ENCODE measurements at places on chromosomes 3 and 15.

GRCh38 chr15:81097116-81097889 is 36.8 kb upstream of the CFAP161 start:
- no peak for DNase-seq

DNA sequence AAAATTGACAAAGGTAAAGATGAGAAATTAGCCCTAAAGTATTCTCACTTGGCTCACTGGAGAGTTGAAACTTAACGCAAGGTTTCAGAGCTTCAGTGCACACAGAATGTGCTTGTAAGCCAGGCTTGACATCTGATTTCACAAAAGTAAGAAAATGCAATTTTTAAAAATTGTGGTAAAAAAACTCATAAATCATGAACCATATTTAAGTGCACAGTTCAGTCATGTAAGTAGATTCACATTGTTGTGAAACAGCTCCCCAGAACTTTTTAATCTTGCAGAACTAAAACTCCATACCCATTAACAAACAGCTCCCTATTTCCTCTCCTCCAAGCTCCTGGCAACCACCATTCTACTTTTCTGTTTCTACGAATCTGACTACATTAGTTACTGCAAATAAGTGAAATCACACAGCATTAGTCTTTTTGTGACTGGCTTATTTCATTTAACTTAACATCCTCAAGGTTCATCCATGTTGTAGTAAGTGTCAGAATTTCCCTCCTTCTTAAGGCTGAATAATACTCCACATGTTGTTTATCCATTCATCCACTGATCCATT is 14.5 kb downstream of the RTP3 start:
- no peak for DNase-seq

DNA sequence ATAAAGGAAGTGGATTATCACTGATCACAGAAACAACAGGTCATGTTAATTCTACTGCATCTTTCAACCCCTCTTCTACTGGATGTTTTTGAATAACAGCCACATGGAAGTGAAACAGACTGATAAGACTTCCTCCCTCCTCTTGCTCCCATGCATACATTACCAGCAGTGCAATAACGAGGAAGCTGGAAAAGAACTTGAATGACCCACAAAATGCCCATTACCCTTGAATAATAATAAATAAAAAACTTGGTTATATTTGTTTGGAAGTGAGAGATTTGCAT is 51.6 kb downstream of the RARB start:
- DNase-seq: no peak

GRCh38 chr3:142315083-142315482 is 89.7 kb upstream of the GK5 start:
- no peak for DNase-seq

DNA sequence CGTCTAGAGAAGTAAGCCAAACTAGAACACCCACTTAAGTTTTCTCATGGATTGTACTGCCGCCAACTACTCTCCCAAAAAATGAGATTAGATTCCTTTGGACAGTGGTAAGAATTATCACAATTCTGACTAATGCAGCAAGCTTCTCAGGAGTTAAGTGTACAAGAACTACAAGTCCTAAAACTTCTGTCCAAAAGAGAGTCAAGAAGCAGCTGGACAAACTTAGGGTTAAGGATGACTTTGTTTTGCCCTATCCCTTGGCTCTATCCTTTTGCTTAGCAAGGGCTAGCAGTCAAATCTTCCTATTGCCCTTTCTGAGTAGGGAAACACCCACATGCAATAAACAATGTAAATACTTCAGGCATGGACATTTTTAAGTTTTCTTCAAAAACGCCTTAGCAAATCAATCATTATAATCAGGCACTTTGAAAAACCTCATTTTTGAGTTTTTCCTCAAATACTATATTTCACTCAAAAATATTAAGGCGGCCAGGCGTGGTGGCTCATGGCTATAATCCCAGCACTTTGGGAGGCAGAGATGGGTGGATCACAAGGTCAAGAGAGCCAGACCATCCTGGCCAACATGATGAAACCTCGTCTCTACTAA is 19.5 kb downstream of the RAF1 start:
- no peak for DNase-seq

GRCh38 chr15:64148168-64148567 is 3.4 kb upstream of the SNX22 start:
- no peak for DNase-seq

DNA sequence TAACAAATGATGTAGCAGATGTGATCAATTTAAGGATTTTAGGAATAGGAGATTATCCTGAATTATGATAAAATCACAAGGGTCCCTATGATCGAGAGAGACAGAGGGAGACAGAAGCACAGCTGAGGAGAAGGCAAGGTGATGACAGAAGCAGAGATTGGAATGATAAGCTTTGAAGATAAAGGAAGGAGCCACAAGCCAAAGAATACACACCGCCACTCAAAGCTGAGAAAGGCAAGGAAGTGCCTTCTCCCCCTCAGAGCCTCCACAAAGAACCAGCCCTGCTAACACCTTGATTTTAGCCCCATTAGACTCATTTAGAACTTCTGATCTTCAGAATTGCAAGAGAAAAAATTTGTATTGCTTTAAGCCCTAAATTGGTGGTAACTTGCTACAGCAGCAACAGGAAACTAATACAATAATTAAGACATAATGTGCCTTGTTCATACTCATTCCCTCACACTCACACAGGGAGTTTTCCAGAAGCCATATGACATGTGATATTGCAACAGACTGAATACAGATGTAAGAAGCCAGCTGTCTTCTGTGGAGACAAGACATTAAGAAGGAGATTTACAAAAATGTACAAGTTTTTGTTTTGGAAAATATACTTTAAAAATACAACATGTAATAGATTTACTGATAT is 38.2 kb downstream of the TRANK1 start:
- no peak for DNase-seq

GRCh38 chr15:49103002-49103401 is 52.4 kb downstream of the COPS2 start:
- no peak for DNase-seq

DNA sequence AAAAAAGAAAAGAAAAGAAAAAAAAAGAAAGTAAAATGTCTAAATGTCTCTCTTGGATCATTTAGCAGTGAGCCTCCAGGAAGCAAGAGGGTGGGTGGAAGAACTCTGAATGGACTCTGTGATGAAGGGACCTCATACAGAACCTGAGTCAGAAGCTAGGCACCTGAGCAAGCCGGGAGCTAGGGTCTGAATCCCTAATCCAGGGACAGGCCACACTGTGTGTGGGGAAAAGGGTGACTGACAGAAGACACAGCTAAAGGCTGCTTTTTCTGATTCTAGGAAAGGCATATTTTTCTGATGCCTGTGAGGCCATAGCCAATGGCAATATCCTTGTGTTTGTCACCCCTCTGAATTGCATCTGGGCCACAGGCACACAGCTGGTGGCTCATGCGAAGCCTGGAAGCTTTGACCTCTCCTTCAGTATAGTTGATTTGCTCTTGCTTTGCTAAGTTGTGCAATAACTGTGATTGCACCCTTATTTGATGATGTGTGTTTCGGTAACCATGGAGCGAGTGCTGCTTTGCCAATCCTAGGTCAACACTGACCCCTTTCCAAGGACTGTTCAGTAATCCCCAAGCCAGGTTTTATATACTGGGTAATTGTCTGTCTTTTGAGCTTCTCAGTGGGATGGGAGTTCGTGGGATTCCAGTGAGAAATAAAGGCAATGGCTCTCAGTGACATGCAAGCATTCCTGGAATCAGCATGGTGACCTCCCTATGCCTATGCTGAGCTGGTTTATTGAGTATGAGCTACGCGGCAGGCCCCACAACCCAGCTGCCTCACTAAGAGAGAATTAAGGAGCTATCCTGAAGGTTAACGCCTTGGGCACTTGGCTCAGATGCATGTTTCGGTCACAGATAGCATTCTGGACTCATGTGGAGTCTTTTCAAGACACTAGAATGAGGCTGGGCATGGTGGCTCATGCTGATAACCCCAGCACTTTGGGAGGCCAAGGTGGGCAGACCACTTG is 49.0 kb upstream of the OSBPL11 start:
- no peak for DNase-seq

- DNase-seq: no peak
These were observed 41.7 kb upstream of the LIMD1 start for GRCh38 chr3:45552794-45553371.

GRCh38 chr3:159910991-159911663 is 77.5 kb upstream of the IL12A start:
- no peak for DNase-seq

- no peak for DNase-seq
These were observed 83.5 kb downstream of the IGF1R start for GRCh38 chr15:98731712-98732450.

GRCh38 chr3:43999728-44000319 is 241.9 kb upstream of the TOPAZ1 start:
- DNase-seq: no peak

- no peak for DNase-seq
These were observed 534.6 kb upstream of the ROBO2 start for GRCh38 chr3:76505202-76505845.

GRCh38 chr3:45967724-45968123 is 24.5 kb downstream of the CXCR6 start:
- no peak for DNase-seq

DNA sequence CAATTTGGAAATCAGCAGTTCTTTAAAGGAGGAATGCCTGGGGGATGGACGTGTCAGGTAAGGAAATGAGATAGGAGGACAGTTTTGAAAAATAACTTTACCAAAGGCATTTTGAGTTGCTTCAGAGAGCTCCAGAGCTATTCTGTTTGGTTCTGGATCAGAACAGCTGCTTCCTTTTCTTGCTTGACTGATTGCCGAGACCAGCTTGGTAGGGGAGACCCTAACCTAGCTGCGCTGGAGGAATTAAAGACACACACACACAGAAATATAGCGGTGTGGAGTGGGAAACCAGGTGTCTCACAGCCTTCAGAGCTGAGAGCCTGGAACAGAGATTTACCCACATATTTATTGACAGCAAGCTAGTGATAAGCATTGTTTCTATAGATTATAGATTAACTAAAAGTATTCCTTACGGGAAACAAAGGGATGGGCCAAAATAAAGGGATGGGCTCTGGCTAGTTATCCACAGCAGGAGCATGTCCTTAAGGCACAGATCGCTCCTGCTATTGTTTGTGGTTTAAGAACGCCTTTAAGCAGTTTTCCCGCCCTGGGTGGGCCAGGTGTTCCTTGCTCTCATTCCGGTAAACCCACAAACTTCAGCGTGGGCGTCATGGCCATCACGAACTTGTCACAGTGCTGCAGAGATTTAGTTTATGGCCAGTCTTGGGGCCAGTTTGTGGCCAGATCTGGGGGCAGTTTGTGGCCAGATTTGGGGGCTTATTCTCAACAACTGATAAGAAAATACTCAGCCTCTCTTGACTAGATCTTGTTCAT is 556.0 kb downstream of the ROBO1 start:
- DNase-seq: no peak

DNA sequence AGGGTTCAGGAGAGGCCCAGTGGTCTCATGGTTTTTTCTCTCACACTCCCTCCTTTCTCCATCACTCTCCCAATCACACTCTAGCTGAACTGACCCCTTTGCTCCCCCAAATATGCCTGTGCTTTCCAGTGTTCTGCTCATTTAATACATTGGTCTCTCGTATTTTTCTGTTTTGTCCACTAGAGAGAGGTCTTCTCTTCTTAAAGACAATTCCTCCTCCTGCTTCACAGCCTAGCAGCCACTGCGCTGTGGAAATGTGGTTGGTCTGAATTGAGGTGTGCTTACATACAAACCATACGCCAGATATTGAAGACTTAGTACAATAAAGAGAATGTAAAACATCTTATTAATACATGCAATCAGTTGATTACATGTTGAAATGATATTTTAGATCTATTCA is 60.6 kb upstream of the XCR1 start:
- no peak for DNase-seq

DNA sequence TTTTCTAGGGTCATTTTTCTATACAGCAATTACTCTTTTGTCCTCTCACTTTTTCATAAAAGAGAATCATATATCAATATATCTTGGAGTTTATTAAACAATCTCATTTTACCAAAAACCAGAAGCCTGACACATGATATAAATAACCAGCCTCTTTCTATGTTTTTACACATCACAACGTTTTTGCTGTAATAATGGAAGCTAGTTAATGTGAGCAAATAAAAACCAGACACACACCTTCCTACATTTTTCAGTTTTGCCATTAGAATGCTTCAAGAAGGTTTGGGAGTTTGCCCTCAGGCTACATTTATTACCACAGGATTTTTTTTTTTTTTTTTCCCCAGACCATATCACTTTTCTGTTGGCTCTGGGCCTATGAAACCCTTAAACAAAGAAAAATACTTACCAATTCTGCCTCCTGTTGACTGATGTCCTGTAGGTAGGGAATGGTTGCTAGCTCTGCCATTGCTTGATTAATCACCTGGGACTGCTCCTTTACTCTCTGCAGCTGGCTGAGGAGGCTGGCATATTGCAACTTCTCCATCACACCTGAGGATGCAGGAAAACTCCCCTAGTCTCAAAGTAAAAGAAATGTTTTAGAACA is 165.5 kb downstream of the ECT2 start:
- DNase-seq: no peak

GRCh38 chr3:35658686-35659085 is 19.4 kb downstream of the ARPP21 start:
- DNase-seq: no peak

GRCh38 chr15:80573606-80574005 is 121.5 kb upstream of the ABHD17C start:
- no peak for DNase-seq

GRCh38 chr15:80455668-80456442 is 51.7 kb downstream of the ARNT2 start:
- peak; percentile 17 for DNase-seq

GRCh38 chr3:87136066-87136596 is 91.0 kb upstream of the CHMP2B start:
- DNase-seq: no peak

DNA sequence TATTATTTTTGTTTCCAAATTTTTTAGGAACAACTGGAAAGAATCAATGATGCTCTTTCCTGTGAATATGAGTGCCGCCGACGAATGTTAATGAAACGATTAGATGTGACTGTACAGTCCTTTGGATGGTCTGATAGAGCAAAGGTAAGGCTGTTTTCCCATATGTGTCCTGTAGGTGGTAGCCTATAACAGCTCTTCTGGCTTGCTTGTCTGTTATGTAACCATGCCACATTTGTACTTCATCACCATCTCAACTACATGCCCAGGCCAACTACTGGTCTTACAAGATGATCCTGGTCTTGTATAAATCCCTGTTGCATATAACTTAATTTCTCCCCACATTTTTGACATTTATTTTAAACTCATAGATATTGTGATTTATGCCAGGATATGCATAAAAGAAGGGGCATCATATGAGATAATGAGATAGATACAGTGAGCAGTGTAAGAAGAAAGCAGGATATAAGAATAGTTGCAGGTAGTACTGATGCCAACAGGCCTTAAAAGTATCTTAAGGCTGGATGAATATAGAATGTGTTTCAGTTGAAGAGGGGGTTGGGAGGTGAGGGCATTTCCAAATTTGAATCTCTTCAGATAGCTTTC is 20.3 kb downstream of the FAM98B start:
- peak; percentile 2 for DNase-seq

DNA sequence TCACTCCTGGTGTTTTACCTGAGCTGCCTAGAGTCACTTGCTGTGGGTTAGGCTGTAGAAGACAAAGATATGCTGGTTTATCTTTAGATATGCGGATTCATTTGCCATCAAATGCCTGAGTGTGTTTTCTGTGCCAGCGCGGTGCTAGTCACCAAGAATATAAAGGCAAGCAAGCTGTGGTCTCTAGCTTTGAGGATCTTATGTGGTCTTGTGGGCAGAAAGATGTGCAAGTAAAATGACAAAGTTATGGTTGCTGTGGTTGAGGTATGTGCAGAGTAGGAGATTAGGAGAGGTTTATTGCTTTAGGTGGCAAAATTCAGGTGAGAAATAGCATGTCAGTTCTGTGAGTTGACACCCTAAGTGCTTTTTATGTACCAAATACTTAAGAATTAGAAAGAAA is 94.2 kb downstream of the CGNL1 start:
- no peak for DNase-seq

Measured in activated CD8-positive, alpha-beta memory T cell treated with anti-CD3 and anti-CD28 coated beads for 1 hour (primary cell).